ENCODE measurements at places on chromosomes 6 and 20. TPM values are rescaled to one million over a fixed set of nuclear protein-coding genes. Genes with fewer than 3 reads are reported as not detected.

Gene SERINC3
- 103 TPM for total RNA-seq

Gene GJA1
- total RNA-seq, result 5.1 TPM

Gene ZFP57
- not detected for total RNA-seq

Gene FLOT1
- total RNA-seq, result 152 TPM

Gene CST3
- total RNA-seq, result 852 TPM

Gene EEF1A2
- total RNA-seq, result 15.0 TPM

Gene TPX2
- 3.0 TPM for total RNA-seq

Gene TMEM74B
- total RNA-seq, result 2.1 TPM

Gene AHCY
- 71.5 TPM for total RNA-seq

Gene TSHZ2
- 1.9 TPM for total RNA-seq

Gene DEFB118
- not detected for total RNA-seq

Gene MCHR2
- not detected for total RNA-seq

Gene MOG
- not detected for total RNA-seq

Gene SSTR4
- not detected for total RNA-seq

Gene BPIFB4
- not detected for total RNA-seq

Gene STAU1
- 91.0 TPM for total RNA-seq

Gene NOX3
- not detected for total RNA-seq

Gene C20orf96
- 12.1 TPM for total RNA-seq

Gene RSPO3
- total RNA-seq, result 12.0 TPM

Gene CDH4
- 0.16 TPM for total RNA-seq

Gene HTR1E
- total RNA-seq, result not detected

Gene ACTL10
- 2.4 TPM for total RNA-seq

Gene IMPG1
- total RNA-seq, result not detected

Gene GNMT
- total RNA-seq, result 0.76 TPM

Gene ANGPT4
- not detected for total RNA-seq

Gene NFATC2
- 7.2 TPM for total RNA-seq

Gene NRSN1
- 2.4 TPM for total RNA-seq

Gene XKR7
- total RNA-seq, result 0.13 TPM

Gene SMAP1
- 47.3 TPM for total RNA-seq

Gene RIPOR2
- 4.7 TPM for total RNA-seq

Gene HLA-DRA
- total RNA-seq, result 333 TPM

Gene CALHM5
- 0.72 TPM for total RNA-seq

Gene SMIM28
- not detected for total RNA-seq

Gene RPL10A
- 1,069 TPM for total RNA-seq

Gene SLC22A16
- total RNA-seq, result not detected

Gene RNF39
- not detected for total RNA-seq

Gene CRISP3
- total RNA-seq, result not detected

Gene SLCO4A1
- 18.5 TPM for total RNA-seq

Gene CCN5
- 1.7 TPM for total RNA-seq

Gene SPTLC3
- 18.2 TPM for total RNA-seq

Gene PAX1
- not detected for total RNA-seq

Gene MTFR2
- 5.1 TPM for total RNA-seq

Gene RIMS1
- total RNA-seq, result 0.53 TPM

Gene NUDT3
- total RNA-seq, result 48.7 TPM

Gene MICB
- 1.3 TPM for total RNA-seq

Gene RIPOR3
- 13.4 TPM for total RNA-seq

Gene KHDC1L
- total RNA-seq, result not detected

Gene RHAG
- total RNA-seq, result not detected

Measured in mucosa of descending colon (tissue), 3 donors.